HCT116 (cell line): ENCODE measurements at places on chromosomes 11 and 22. TPM values are rescaled to one million over a fixed set of nuclear protein-coding genes. Genes with fewer than 3 reads are reported as not detected.
A peak's percentile ranks its signal among the peaks of the same experiment; 100 is the strongest.

GRCh38 chr11:86802601-86803051 lies 2.3 kb downstream of the PRSS23 start:
- H3K36me3 ChIP-seq: no peaks in the 10 kb centered on the region
- no peak overlapping the region for H3K4me3 ChIP-seq
- H3K27me3 ChIP-seq: peaks cover 7% of the 10 kb centered on the region
- peak; percentile 53 for DNase-seq

DNA sequence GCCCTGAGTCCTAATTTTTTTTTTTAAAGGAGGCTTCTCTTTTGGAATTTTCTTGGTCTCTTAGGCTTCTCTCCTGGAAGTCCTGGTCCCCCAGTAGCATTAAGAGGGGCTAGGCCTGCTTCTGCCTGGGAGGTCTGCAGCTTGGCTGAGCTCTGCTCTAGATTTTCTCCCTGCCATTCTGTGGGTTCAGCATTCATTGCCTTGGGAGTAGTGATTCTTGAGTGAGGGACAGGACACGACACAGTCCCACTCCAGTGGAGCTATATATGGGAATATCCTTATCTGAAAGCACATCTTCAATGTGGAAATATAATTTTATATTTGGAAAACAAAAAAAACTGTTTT lies 3.7 kb downstream of the IGSF22 start:
- H3K4me3 ChIP-seq: no peak overlapping the region; the same call in 1 of the 2 replicates
- H3K36me3 ChIP-seq: no peaks in the 10 kb centered on the region
- no peak overlapping the region for H3K27ac ChIP-seq
- H3K4me1 ChIP-seq: peaks cover 14% of the 10 kb centered on the region; the same call in 1 of the 2 replicates
- no peaks in the 10 kb centered on the region for H3K27me3 ChIP-seq
- no peak for DNase-seq

GRCh38 chr22:38411016-38411415 lies 44.0 kb downstream of the KCNJ4 start:
- DNase-seq: no peak
- no peaks in the 10 kb centered on the region for H3K27me3 ChIP-seq
- H3K27ac ChIP-seq: no peak overlapping the region
- no peaks in the 10 kb centered on the region for H3K36me3 ChIP-seq
- H3K4me1 ChIP-seq: peaks cover 5% of the 10 kb centered on the region; the same call in 1 of the 2 replicates

- peaks cover 29% of the 10 kb centered on the region; the same call in 1 of the 2 replicates for H3K36me3 ChIP-seq
- no peak for DNase-seq
- no peak overlapping the region for H3K4me3 ChIP-seq
- no peak overlapping the region for H3K27ac ChIP-seq
- no peaks in the 10 kb centered on the region for H3K4me1 ChIP-seq
These were observed 18.8 kb downstream of the SAMM50 start for GRCh38 chr22:43974028-43974545.

DNA sequence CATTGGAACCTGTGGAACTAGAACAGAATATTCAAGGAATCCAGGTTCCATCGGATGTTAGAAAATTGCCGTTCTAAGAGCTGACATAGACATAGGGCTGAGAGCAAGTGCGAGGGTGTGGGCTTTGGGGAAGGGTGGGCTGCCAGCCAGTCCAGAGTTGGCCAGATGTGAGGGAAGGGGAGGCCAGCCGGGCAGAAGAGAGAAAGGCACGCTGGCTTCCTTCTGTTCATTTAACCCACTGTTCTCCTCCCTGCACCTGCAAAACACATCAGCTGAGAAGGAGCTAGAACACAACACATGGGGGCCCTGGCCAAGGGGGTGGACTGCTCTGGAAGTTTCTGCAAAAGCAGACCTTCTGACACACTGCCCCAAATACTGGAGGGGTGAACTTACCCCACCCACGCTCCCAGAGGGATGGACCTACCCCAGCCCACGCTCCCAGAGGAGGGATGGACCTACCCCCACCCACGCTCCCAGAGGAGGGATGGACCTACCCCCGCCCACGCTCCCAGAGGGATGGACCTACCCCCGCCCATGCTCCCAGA lies 98.0 kb downstream of the SHANK2 start:
- H3K4me1 ChIP-seq: peaks cover 7% of the 10 kb centered on the region; the same call in 1 of the 2 replicates
- no peak for DNase-seq
- no peak overlapping the region for H3K27ac ChIP-seq
- H3K4me3 ChIP-seq: no peak overlapping the region
- no peaks in the 10 kb centered on the region for H3K27me3 ChIP-seq
- no peaks in the 10 kb centered on the region for H3K36me3 ChIP-seq

LRRC74B gene
- total RNA-seq: not detected

- H3K4me1 ChIP-seq: peaks cover 13% of the 10 kb centered on the region
- H3K27me3 ChIP-seq: no peaks in the 10 kb centered on the region; the same call in 1 of the 2 replicates
- no peak for DNase-seq
- H3K4me3 ChIP-seq: no peak overlapping the region
- H3K36me3 ChIP-seq: no peaks in the 10 kb centered on the region
These were observed 670 bp downstream of the NEFH start for GRCh38 chr22:29480512-29481264.

GRCh38 chr11:38819981-38820380 lies 2221.9 kb upstream of the RAG2 start:
- no peak overlapping the region for H3K27ac ChIP-seq
- H3K27me3 ChIP-seq: no peaks in the 10 kb centered on the region
- no peaks in the 10 kb centered on the region for H3K4me1 ChIP-seq
- no peaks in the 10 kb centered on the region for H3K36me3 ChIP-seq

DNA sequence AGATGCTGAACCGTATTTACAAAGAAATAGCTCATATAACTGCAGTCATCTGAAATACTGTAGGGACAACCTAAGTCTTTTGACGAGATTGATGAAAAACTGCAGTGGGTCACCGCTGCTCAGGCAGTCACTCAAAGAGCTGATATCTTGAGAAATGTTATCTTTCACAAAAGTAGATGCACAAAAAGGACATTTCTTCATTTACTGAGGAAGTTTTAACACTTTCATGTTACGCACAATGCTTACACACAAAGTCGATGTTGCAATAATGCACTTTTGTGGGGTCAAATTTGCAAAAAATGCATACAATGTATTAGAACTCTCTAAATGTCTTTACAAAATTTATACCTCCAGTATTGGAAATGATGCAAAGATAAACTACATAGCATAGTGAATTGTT lies 16.2 kb upstream of the OR10V1 start:
- no peak for DNase-seq
- no peaks in the 10 kb centered on the region for H3K27me3 ChIP-seq
- no peak overlapping the region for H3K4me3 ChIP-seq
- no peaks in the 10 kb centered on the region for H3K4me1 ChIP-seq
- H3K27ac ChIP-seq: no peak overlapping the region

DNA sequence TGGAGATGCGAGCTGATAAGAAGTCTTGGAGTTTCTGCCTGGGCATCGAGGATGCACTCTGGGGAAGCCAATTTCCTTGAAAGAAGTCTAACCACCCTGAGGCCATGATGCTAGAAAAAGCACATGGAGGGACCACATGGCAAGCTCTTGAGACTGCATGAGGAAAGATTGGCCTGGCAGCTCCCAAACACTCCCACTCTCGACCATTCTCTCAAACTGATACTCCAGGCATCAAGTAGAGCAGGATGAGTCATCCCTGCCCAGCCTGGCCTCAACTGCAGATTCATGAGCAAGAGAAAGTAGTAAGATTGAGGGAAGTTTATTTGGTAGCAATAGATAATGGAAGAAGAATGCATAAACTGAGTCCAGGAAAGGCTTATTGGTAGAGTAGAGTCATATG lies 194.3 kb downstream of the KIF18A start:
- no peaks in the 10 kb centered on the region for H3K36me3 ChIP-seq
- H3K4me1 ChIP-seq: peaks cover 33% of the 10 kb centered on the region
- no peak overlapping the region for H3K4me3 ChIP-seq
- DNase-seq: no peak
- no peak overlapping the region for H3K27ac ChIP-seq
- no peaks in the 10 kb centered on the region for H3K27me3 ChIP-seq

DNA sequence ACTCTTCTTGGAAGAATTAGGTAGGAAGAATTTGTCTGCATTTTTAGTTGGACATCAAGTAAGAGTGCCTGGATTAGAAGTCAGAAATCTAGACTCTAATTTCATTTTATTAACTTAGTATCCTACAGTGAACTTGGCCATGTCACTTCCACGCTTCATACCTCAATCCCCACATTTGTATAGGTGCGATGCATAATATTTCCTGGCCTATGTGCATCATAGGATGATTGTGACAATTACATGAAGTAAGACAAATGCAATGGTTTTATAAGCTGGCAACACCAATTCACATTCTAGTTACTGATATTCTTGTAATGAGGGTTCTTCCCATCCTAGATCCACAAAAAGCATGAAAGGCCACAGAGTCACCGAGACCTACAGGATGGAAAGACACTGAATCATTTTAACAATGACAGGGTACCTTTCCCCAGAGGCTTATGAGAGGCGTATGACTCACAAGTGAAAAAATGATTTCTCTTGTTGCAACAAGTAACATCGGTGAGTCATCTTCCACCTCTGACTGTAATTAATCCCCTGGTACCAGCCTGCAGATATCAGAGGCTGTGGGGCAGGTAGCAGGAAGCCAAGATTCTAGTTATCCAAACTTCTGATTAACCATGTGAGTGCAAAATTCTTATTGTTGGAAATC lies 56.0 kb upstream of the OR5AK2 start:
- DNase-seq: peak; percentile 63
- H3K4me1 ChIP-seq: 0 out of 2 replicates have a peak, but pooled peaks cover 2% of the 10 kb centered on the region
- no peak overlapping the region for H3K27ac ChIP-seq
- peaks cover 17% of the 10 kb centered on the region; the same call in 1 of the 2 replicates for H3K27me3 ChIP-seq

- no peaks in the 10 kb centered on the region for H3K36me3 ChIP-seq
- no peaks in the 10 kb centered on the region for H3K27me3 ChIP-seq
- H3K4me1 ChIP-seq: peaks cover 7% of the 10 kb centered on the region; the same call in 1 of the 2 replicates
These were observed 58.2 kb downstream of the ACER3 start for GRCh38 chr11:76918941-76919386.

DNA sequence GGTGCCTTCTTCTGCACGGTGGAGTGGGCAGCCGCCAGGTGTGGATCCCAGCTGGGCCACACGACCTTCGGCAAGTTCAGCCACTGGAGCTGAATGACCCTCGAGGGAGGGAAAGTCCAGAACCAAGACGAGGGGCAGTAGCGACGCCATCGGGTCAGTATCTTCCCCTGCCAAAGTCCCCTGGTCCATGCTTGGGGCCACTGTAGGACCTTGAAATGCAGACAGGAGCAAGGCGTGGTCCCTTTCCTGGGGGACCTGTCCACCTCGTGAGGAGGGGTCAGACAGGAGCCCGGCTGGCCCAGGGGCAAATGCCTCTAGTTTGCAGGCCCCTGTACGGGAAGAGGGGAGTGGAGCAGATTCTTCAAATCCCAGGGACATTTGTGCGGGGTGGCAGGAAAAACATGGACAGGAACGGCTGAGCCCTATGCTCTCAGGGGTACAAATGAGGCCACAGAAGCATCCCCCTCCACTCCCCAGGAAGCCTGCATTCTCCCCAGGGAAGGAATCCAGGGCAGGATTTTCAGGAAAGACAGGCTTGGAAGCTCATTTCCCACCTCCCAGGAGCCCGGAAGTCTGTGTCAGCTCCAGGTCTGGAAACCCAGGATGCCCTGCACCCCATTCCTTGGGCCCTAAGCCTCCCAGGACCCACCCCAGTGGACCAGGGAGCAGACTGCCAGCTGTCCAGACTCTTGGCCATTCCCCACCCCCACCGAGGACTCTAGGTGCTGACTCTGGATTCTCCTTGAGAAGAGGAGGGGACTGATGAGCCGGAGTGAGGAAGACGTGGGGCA lies 6.6 kb downstream of the SHANK2 start:
- H3K4me1 ChIP-seq: no peaks in the 10 kb centered on the region
- H3K27me3 ChIP-seq: no peaks in the 10 kb centered on the region
- no peak overlapping the region for H3K27ac ChIP-seq
- no peaks in the 10 kb centered on the region for H3K36me3 ChIP-seq
- no peak for DNase-seq

DNA sequence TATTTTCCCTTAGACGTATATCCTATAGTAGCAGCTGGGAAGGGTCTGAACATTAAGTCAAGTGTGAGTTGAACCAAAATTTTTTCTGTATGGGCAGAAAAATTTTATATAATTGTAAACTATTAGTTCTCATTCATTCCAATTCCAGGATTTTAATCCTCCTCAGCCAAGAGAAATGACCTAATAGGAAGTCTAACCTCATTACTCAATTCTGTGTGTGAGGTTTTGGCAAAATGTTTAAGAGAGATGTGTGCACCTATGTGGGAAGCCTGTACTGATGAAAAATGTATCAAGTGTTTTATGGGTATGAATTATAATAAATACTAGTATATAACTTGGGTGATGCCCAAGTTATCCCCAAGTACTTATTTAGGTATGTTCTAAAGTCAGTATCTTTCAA lies 311.6 kb upstream of the PITPNB start:
- no peaks in the 10 kb centered on the region for H3K4me1 ChIP-seq
- H3K27me3 ChIP-seq: peaks cover 45% of the 10 kb centered on the region
- H3K27ac ChIP-seq: no peak overlapping the region
- H3K4me3 ChIP-seq: no peak overlapping the region
- H3K36me3 ChIP-seq: no peaks in the 10 kb centered on the region
- no peak for DNase-seq

ARHGAP42 gene
- total RNA-seq: 12.3 TPM

- DNase-seq: no peak
- H3K4me3 ChIP-seq: no peak overlapping the region
- no peaks in the 10 kb centered on the region for H3K36me3 ChIP-seq
- no peaks in the 10 kb centered on the region for H3K27me3 ChIP-seq
These were observed 6.9 kb upstream of the SYT8 start for GRCh38 chr11:1827931-1828330.

DNA sequence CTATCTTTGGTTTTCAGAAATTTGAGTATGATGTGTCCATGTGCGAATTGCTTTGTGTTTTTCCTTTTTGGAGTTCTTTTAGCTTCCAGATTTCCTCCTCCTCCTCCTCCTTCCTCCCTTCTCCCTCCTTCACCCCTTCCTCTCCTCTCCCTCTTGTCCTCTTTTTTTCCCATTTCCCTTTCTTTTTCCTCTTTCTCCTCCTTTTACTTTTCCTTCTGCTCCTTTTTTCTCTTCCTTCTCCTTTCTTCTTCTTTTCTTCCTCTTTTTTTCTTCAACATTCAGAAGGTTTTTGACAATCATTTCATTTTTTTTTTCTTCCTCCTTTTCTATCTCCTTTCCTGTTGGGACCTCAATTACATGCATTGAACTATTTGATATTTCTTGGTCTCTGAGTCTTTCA lies 104.9 kb downstream of the TMEM135 start:
- H3K27ac ChIP-seq: no peak overlapping the region
- H3K4me3 ChIP-seq: no peak overlapping the region
- H3K4me1 ChIP-seq: no peaks in the 10 kb centered on the region

NOX4 gene
- total RNA-seq: not detected

DNA sequence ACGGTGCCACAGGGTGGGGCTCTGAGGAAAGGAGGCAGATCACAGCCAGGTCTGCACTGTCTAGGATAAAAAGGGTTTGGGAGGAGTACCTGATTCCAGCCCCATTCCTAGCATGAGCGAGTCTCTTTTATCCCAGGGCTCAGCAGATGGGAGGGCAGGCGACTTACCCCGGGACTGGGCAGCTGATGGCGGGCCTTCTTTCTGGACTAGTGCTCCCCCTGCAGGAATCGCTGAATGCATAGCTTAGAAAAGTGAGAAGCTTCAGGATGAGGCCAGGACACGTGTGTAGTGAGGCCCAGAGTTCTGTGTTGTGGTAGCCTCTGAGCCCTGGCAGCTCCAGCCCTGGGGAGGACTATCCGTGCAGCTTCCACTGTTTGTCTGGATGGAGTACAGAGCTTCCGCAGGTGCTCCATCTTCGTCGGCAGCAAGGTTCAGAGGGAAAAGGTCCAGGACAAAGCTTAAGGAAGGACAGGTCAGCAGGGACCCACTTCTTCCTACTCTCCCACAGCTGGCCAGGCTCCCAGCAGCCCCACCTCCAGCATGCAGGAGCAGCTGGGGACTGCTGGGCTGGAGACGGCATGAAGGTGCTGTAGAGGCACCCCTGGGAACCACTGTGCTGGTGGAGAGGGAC lies 30.4 kb downstream of the COMMD9 start:
- no peaks in the 10 kb centered on the region for H3K27me3 ChIP-seq
- H3K27ac ChIP-seq: no peak overlapping the region
- no peaks in the 10 kb centered on the region for H3K36me3 ChIP-seq
- H3K4me1 ChIP-seq: peaks cover 3% of the 10 kb centered on the region; the same call in 1 of the 2 replicates
- no peak overlapping the region for H3K4me3 ChIP-seq
